ENCODE measurements at places on chromosomes 12 and 14.

DNA sequence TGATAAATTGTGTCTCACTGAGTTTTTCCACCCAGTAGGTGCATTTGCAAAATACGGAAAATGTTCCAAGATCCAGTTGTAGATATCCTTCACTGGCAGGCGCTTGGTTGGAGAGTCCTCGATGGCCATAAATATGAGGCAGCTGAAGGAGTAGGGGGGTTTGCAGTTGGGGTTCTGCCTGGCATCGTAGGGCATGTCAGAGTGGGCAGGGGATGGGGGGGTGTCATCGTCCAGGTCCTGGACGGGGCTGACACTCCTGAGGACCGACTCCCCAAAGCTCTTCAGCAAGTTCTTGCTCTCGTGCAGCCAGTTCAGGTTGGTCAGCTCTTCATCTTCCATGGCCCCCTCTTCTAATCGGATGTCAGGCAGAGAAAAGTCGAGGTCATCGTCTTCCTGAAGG lies 5.1 kb downstream of the FOXN3 start:
- no peak for DNase-seq

DNA sequence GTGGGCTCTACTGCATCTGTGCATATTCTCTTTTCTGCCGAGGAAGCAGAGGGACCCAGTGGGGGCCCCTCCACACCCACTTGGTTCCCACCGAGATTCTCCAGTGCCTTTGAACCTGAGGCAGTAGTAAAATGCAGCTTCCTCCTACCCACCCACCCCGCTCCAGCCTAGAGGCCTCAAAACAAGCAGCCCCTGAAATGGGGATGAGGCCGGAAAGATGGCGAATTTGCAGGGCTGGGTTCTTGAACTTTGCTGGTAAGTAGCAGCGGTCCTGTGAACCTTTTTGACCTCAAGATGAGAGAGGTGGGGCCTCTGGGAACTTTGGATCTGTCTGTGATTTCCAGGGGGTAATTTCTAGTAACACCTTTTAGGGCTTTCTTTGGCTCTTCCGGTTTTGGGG lies 15.4 kb downstream of the PLEKHG3 start:
- DNase-seq, result no peak

DNA sequence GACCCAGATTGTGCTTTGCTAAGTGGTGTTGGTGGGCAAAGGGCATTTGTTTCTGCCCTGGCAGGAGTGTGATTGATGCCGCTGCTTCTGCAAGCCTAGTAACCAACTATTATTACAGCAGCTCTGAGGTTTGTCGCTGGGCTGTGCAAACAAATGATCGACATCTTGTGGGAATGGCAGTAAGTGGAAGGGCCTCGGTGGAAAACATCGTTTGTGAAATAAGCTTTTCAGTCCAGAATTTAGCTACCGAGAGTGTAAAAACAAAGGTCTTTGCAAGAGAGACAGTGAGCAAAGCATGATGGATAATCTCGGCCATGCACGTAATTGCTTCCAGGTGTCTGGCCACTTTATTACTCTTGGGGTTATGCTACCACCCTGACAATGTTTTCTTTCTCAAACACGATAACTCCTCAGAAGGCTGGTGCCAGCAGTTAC lies 397.7 kb upstream of the PRICKLE1 start:
- no peak for DNase-seq

DNA sequence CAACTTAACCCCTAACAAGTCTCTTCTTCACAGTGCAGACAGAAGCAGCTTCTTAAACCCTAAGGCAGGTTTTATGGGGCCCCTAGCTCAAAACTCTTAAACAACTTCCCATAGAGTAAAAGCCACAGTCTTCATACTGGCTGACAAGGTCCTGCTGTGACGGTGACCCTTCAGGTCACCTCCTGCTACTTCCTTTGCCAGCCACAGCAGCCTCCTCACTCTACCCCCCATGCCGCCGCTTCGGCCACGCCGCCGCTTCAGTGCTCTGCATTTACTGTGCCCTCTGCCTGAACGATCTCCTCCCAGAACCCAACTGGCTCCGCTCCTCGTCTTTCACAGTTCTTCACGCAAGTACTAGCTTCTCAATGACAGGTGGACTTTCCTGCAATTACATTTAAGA lies 45.5 kb downstream of the ACADS start:
- DNase-seq, result no peak

- no peak for DNase-seq
Measured at GRCh38 chr14:49975799-49976198, 82.9 kb downstream of the ARF6 start.

GRCh38 chr12:105487963-105488362 lies 157.5 kb downstream of the C12orf75 start:
- DNase-seq, result no peak

- no peak for DNase-seq
Measured at GRCh38 chr12:102643879-102644575, 163.7 kb upstream of the IGF1 start.

DNA sequence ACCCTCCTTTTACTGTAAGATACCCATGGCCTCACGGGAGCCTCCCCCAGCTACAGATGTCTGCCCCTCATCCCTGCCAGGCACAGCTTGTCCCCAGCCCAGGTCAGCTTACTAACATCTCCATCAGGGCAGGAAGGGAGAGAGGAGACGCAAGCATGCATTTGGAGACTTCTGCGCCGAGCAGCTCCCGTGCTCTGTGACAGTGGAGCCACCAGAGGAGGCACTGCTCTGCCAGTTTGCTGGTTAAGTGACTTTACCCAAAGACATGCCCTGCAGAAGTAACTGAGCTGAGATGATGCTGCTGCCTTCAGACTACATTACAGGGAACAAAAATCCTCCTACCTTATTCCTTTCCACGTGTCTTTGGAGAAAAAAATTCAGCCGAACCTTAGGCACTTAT lies 133.4 kb downstream of the ESRRB start:
- DNase-seq, result no peak

Measured in activated CD8-positive, alpha-beta memory T cell treated with anti-CD3 and anti-CD28 coated beads for 4 hours (primary cell).